Stimulated activated CD8-positive, alpha-beta memory T cell treated with anti-CD3 and anti-CD28 coated beads, Interleukin-7, amount 100 ng/mL, for 1 hour (primary cell): ENCODE measurements at places on chromosomes 11 and 22.

- no peak for DNase-seq
These were observed 62.5 kb downstream of the TCF20 start for GRCh38 chr22:42207918-42208317.

GRCh38 chr11:103959279-103959942 is 77.0 kb upstream of the DDI1 start:
- no peak for DNase-seq

- no peak for DNase-seq
These were observed 3.6 kb upstream of the CCND1 start for GRCh38 chr11:69637198-69637940.

DNA sequence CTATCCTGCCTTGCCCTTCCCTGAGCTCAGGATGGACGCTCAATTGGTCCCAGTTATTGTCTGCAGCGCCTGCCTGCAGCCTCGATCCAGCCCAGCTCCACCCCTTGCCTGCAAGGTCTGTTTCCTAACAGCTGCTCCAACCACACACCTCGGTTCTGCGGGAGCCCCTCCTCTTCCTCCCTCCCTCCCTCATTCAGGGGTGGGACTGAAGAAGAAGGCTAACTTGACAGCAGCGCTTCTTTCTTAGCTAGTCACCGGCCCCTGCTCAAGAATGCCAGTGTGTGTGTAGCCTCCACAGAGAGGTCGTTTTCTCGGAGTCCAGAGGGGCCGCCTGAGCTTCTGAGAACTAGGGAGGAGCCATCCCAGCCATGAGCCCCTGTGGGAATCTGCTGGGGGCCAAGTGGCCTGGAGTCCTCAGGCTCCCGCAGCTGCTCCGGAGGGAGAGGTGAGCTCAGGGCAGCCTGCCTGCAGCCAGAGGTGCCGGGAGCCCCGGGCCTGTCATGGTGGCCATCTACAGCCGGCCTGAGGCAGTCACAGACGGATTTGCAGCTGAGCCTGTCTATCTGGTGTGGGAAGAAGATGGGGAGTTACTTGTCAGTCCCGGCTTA is 36.1 kb downstream of the LIMK2 start:
- DNase-seq: peak; percentile 38

- no peak for DNase-seq
These were observed 51.7 kb downstream of the BARX2 start for GRCh38 chr11:129427376-129427775.

- no peak for DNase-seq
These were observed 98.4 kb upstream of the NARS2 start for GRCh38 chr11:78672850-78673620.

DNA sequence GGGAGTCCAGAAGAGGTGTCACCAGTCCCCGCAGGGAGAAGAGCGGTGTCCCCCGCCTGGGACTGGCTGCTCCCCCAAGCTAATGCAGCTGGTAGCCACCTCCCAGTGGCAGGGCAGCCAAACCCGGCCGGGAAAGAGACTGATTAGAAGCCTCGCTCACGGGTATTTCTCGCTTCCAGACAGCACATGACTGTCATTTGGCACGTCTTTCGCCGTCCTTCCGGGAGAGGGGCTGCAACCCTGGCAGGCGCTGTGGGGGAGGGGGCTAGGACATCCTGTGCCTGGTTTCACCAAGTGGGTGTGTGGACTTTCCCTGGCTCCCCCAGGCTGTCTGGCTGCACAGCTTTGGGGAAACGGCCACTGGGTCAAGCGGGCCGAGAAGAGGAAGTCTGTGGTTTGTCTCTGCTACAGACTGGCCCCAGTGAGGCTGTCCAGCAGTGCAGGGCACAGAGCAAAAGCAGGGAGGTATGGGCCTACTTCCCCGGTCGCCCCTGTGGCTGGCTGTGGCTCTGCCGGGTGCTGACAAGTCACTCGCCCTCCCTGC is 3.8 kb downstream of the CD81 start:
- no peak for DNase-seq

DNA sequence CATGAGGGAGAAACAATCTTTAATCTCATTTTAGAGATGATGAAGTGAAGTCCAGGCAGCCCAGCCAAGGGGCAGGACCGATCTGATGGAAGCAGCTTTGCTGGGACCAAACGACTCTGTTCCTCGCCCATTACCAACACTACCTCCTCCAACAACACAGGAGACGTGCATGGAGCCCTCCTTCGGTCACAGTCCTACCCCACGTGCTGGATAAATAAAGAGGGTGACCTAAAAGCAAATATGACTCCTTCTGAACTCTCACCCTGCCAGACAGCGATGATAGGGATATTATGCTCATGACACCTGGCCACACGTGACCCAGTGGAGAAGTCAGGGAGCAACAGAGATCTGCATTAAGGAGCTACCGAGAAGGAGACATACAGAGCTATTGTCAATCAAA is 26.0 kb downstream of the SCGB1A1 start:
- no peak for DNase-seq

GRCh38 chr11:58577555-58578135 is 1.2 kb upstream of the ZFP91 start:
- peak; percentile 53 for DNase-seq

DNA sequence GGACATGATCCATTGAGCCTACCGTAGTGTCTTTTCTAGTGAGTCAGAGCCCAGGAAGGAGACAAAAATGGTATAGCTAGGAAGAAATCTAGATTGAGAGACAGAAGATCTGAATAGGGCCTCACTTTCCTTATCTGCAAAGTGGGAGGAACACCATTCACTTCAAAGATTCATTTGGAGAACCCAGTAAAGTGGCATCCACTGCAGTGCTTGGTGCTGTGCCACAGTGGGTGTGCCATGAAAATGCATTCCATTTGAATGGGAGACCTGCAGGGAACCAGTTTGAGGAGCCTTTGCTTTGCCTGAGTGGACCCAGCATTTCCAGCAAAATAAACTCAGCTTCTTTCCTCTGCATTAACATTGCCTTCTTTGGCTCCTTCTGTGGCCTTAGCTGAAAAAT is 470.5 kb upstream of the CADM1 start:
- DNase-seq: no peak

GRCh38 chr11:106608677-106609076 is 409.6 kb downstream of the GUCY1A2 start:
- no peak for DNase-seq
